ENCODE measurements at places on chromosomes 1 and 21.

GRCh38 chr1:22121421-22121911 is 21.4 kb downstream of the WNT4 start:
- DNase-seq: no peak

DNA sequence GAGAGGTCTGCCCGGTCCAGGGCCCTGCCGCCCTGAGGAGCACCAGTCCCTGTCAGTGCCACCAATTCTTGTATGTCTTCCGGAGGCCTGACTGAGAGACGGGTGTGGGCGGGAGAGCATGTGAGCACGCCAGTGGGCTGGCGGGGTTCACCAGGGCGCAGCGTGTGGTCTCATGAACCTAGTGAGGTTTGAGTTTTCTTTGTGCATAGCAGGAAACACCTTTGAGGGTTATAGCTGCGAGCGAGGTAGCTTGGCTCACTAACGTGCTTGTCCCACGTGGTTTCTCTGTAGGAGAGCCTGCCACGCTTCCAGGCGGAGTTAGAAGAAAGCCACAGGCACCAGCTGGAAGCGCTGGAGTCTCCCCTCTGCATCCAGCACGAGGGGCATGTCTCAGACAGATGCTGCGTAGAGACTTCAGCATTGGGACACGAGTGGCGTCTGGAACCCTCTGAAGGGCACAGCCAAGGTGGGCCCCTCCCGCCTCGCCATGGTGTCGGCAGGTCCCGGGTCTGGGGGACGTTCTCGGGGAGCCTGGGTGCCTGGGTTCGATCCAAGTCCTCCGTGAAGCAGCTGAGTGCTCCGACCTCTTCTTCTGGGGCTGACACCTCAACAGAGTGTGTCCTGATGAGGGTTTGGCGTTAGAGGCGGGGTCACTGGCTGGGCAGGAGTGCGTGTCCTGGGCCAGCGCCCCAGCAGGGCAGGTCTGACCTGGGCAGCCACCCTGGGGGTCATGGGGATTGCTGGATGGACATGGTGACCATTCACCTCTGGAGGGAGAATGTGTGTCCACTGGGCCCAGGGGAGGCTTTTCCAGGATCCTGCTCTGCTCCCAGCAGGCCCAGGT is 31.4 kb downstream of the PCNT start:
- no peak for DNase-seq

DNA sequence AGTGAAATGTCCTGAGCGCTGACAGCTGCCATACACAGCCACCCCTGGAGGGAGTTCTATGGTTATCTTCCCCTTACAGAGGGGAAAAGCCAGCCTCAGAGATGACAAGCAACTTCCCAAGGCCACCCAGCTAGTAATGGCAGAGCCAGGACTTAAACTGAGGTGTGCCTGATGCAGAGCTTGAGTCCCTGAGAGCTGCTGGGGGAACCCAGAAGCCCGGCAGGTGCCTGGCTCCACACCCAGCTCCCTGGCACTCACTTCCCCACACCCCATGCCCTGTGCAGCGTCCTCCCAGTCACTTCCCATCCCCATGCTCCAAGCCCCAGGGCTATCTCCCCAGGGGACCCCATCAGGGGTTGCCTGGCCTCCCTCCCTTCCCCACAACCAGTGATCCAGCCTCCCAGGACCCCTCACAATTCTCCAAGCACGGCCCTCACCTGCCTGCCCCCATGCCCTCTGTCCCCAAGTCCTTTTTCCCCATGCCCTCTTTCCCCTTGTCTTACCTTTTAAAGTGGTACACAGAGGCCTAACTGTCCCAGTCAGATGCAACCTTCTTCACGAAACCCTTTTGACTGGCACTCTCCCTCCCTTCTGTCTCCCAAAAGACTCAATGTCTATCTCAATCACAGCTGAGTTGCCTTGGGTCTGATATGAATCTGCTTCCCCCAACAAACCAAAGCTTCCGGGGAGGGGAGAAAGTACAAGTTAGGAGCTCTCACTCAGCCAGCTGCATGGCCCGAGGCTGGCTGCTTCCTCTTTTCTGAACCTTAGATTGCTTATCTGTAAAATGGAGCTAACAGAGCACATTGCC is 39.8 kb upstream of the LRP8 start:
- DNase-seq: no peak

DNA sequence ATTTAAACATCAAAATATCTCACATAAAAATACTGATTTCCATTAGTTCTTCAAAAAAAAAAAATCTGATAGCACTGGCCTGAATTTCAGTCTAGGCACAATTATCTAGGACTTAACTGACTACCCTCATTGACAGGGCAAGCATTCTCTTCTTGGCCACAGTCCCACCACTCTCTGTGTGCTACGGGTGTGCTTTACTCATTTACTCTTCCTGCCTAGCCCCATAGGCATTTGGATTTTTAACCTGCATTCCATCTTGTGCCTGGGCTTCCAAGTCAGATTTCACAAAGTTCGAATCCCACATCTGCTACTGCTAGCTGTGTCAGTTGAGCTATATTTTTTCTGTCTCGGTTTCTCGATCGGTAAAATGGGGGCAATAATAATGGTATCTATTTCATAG is 38.0 kb downstream of the PTPN14 start:
- DNase-seq: no peak

DNA sequence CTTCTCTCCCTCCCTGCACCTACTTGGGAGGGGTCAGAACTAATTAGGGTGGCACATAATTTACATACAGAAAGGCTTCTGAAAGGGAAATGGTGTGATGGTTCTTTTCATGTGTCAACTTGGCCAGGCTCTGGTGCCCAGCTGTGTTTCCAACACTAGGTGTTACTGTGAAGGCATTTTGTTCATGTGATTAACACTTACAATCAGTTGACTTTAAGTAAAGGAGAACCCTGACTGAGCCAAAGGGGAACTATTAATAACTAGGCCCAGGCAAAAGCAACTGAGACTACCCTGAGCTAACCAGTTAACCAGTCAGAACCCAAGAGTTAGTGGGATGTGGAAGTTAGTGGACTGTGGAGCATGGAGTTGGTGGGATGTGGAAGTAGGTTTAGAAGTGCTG is 114.9 kb downstream of the SEC16B start:
- DNase-seq: no peak

DNA sequence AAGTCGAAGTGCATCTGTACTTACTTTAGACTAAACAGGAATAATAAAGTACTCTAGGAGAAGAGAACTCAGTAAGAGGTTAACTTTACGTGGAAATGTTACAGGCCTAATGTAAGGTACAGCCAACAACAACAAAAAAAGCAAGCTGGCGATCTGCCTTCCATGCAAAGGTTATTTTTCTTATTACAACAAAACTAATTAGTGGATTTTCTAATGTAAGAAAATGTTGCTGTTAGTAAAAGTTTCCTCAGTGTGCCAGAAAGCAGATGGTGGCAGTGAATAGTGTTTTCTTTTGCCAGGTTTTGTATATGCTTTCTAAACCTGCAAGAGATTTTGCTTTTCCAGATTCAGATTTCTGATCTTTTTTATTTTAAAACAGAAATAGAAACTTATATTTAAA is 179.2 kb downstream of the NFIA start:
- no peak for DNase-seq

DNA sequence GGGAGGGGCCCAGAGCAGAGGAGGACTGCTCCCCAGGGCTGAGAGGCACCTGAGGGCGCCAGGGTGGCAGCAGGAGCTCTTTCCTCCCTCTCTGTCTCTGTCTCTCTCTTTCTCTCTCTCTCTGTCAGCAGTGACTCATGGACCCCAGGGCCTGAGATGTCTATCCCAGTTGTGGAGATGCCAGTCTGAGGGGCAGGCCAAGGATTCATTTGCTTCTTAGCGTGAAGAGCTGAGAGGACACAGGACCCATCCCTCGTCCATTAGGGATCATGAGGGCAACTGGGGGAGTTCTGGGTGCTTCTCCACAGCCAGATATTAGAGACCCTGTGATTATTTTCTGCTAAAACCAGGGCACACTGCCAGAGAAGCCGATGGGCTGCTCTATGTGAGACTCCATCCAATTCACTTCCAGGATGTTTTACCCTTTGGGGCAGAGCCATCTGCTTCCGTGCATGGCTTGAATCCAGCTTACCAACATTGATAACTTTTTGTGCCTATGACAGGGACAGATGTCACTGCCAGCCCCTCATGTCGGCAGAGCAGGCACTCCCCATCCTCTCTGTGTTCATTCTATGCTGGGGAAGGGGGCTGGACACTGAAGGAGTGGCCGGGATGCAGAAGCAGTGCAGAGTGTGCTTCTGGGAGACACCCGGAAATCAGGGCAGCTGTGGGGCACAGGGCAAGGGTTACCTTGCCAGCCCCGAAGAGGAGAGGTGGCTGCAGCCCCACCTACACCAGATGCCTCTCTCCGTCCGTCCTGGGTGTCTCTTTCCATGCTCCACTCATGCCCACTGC is 4.1 kb upstream of the PCBP3 start:
- no peak for DNase-seq

- no peak for DNase-seq
Measured at GRCh38 chr1:228335406-228336307, 71.0 kb downstream of the TRIM11 start.

DNA sequence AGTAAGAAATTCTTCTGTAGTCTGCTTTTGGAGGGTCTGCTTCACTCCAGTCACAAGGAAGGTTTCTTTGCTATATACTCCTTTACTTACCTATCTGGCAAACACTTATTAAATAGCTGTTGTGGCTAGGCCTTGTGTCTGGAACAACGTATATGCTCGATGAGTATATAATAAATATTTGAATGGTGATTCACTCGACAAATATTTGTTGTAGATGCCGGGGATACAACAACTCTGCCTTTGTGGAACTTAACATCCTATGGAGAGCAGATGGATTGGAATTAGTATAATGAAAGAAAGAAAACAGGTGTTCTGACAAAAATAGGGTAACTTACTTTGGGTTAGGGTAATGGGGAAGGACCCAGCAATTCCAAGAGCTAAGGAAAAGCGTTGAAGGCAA is 31.1 kb downstream of the KPNA6 start:
- DNase-seq: no peak

All from kidney glomerular epithelial cell (primary cell).